ENCODE measurements at places on chromosomes 2 and 18.

- DNase-seq, result peak; percentile 30
Observed at GRCh38 chr2:161237392-161238264, 70.6 kb upstream of the PSMD14 start.

DNA sequence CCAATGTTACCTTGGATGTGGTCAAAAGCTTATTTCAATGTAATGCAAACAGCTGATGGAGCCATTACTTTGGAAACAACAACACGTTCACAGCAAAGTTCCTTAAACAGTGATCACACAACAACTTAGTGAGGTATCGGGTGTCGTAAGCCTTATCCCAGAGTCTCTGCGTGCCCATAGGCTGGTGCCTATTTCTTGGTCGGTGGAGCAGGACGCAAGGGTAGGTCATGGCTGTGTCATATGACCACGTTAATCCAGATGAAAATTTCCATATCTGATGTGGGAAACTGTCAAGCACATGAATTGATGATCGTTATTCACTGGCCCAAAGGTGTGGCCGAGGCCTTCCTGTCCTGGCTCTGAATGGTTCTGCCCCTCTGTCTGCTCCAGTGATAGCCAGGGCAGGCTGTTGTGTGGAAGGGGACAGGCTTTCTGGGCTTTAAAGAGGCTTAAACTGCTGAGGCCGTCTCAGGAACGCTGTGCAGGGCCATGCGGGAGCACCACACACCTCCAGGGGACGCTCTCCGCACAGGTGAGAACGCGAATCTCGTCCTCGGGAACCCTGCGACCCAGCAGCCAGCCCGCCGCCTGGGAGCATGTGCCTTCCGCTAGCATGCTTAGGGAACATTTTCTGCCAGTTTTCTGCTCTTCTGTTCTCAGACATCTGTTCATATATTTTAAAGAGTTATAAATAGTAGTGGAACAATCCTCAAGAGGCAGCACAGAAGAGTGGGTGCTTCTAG lies 90.6 kb downstream of the KCTD1 start:
- no peak for DNase-seq

- no peak for DNase-seq
Observed at GRCh38 chr2:142425551-142425950, 294.7 kb upstream of the LRP1B start.

- DNase-seq, result no peak
Observed at GRCh38 chr2:236899950-236900640, 185.6 kb upstream of the COPS8 start.

DNA sequence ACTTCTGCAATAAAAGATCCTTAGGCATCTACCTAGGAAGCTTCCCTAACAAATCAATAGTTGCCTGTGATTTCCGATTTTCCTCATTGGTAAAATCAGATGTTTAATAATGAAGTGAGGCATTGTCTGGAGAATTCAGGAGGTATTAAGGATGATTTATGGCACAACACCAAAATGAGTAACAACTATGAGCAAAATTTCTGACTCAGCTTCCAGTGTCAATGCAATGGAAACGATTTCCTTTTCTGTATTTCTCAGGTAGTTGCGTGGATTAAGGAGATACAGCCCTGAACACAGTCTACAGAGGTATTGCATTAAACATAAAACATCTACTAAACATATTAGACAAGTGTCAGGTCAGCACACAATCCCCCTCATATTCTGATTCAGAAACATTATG lies 99.5 kb downstream of the EPB41L3 start:
- no peak for DNase-seq

- DNase-seq, result peak; percentile 74
Observed at GRCh38 chr2:45778720-45779171, 127.3 kb downstream of the PRKCE start.

DNA sequence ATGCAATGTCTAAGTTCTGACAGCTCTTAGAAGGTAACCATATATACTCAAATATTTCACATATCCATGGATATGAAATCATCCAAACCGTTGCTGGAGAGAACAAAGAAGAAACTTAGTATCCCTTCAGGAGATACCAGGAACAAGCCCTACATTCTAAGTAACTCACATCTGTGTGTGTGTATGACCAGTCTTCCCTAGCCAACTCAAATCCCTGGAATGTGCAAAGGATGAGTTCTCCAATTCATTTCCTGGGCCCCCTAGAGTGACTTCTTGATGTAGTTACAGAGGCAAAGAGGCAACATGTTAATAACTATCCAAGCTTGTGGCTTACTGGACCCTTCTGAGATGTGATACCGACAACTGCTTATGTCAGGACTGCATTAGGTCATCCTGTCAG lies 20.1 kb downstream of the TPGS2 start:
- no peak for DNase-seq

- no peak for DNase-seq
Observed at GRCh38 chr2:23376972-23377371, 8.0 kb upstream of the KLHL29 start.

GRCh38 chr2:439077-439476 lies 151.2 kb upstream of the ALKAL2 start:
- no peak for DNase-seq

DNA sequence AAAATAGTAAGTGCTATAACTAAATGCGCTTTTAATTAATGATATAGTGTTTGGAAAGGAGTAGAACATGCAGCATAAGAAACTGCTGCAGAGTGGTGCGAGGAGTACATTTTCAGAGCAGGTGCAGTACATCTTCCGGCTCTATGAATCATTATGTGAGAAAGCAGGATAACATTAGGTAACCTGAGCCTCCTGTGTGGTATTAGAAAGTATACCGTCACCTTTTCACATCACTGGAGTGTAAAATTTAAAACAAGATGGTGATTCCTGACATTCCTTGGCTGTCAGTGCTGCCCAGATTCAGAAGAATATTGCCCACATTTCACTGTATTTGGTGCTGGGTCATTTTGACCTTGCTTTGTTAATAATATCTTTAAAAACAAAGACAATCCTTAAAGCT lies 7.8 kb upstream of the DYNC2LI1 start:
- DNase-seq, result no peak

DNA sequence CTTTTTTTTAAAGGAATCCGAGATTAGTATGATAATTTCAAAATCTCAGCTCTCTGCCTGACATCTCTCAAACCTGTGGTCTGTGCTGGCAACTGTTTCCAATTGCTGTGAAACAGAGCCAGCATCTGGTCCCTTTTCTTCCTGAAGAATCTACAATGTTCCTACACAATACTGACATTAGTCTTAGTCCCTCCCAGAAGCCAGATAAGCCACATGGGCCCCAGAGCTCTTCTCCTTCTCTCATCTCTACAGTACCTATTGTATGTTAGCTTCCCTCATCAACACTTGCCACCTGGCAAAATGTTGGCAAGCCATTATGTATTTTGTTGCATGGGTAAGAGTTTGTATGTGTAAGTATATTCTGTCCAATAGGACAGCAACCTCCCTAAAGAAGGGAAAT lies 62.9 kb upstream of the CDKL4 start:
- DNase-seq, result no peak

GRCh38 chr18:13362607-13363006 lies 144.0 kb downstream of the LDLRAD4 start:
- no peak for DNase-seq

GRCh38 chr2:29954316-29954715 lies 32.9 kb upstream of the ALK start:
- no peak for DNase-seq

DNA sequence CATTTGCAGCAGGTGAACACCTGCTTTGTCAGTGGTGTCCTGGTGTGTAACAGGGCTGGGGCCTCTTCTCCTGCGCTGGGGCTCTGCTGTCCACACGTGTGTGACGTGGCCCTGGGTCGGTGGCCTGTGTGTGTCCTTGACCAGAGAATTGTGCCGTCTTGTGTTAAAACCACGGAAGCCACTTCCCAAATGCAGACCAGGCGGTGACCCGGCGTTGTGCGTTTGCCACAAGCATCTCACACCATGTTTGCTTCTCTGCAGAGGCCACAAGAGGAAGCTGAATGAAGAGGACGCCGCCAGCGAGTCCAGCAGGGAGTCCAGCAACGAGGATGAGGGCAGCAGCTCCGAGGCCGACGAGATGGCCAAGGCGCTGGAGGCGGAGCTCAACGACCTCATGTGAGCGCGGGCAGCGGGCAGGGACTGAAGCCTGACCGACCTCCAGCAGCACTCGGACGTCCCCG lies 44.3 kb upstream of the KCNG2 start:
- no peak for DNase-seq

- peak; percentile 58 for DNase-seq
Observed at GRCh38 chr18:77208964-77209363, 40.7 kb upstream of the GALR1 start.

DNA sequence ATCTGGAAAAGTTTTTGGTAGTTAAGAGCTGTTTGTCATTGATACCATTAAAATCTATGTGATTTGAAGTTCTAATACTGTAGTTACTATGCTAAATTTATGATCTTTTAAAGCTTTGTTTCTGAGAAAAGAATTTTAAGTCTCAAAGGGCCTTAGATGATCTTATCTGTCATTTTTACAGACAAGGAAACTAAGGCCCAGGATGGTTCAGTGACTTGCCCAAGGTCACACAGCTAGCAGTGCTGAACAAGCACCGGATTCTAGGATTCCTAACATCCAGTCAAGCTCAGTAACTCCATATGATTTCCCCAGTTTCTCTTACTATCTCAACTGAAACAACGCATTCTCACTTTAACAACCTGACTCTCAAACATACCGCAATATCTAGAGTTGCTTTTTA lies 37.7 kb downstream of the PELI1 start:
- DNase-seq, result no peak

DNA sequence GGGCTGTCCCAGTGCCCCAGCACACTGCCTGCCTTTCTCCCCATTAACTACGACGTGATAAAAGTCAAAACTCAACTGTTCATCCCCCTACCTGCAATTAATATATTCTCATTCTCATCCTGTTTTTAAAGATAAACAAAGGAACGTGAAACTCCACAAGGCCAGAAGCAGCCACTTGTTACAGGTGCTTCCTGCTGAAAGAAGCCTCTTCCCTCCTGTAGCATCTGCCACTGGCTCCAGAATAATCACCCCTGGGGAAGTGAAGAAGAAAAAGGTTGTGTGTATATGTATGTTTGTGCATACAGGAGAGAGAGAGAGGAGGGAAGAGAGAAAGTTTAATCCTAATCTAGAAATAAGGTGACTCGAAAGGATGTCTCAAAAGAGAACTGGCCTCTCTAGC lies 27.1 kb downstream of the KIAA2012 start:
- DNase-seq, result no peak

DNA sequence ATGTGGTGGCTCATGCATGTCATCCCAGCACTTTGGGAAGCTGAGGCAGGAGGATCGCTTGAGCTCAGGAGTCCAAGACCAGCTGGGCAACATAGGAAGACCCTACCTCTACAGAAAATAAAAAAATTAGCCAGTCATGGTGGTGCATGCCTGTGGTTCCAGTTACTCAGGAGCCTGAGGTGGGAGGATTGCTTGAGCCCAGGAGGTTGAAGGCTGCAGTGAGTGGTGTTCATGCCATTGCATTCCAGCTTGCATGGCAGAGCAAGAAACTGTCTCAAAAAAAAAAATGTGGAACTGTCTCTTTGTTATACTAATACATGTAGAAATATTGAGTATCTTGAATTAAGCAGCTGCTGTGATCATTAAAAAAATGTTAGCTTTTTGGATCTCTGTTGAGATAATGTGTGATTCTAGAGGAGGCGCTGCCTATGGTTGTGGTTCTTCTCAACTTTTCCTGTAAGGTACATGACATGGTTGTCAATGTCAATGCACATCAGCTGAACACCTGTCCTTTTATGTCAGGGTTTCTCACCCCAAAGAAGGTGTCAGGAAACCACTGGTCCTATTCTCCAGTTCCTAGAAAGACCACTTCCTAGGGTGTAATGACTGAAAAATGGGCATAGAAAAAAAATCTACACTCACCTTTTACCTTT lies 34.7 kb upstream of the IL1RL1 start:
- peak; percentile 39 for DNase-seq

- no peak for DNase-seq
Observed at GRCh38 chr2:138718405-138718804, 61.8 kb downstream of the NXPH2 start.

DNA sequence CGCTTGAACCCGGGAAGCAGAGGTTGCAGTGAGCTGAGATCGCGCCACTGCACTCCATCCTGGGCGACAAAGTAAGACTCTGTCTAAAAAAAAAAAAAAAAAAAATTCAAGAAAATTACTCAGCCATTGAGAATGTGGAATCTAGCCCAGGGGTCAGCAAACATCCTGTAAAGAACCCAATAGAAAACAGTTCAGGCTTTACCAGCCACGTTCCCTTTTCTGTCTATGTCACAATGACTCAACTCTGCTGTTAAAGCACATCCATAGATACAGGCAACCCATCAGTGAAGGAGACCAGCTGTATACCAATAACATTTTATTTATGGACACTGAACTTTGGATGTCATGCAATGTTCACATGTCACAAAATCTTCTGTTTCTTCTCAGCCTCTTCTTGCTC lies 435.6 kb upstream of the GYPC start:
- DNase-seq, result no peak

DNA sequence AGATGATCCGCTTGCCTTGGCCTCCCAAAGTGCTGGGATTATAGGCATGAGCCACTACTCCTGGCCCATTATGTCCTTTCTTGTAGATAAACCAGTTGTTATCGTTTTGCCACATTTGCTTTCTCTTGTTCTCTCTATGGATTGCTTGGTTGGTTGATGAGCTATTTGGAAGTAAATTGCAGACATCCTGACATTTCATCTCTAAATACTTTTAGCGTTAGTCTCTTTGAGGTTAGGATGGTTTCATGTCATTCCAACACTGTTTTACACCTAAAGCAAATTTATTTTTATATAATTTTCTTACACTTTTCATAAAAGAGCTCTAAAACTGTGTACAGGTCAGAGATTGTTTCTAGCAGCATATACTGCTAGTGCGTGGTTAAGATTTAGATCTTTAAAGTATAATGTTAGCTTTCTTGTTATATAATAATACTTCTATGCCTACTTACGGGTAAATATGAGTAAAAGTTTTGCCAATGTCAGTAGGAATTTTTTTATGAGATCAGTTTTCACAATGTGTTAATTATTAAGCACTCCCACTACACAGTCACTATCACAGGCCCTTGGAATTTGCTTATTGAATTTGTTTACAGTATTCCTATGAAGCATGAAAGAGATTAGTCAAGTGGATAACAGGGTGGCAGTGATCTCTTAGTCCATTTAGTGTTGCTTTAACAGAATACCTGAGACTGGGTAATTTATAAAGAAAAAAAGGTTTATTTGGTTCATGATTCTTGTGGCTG lies 10.3 kb downstream of the POLI start:
- no peak for DNase-seq

DNA sequence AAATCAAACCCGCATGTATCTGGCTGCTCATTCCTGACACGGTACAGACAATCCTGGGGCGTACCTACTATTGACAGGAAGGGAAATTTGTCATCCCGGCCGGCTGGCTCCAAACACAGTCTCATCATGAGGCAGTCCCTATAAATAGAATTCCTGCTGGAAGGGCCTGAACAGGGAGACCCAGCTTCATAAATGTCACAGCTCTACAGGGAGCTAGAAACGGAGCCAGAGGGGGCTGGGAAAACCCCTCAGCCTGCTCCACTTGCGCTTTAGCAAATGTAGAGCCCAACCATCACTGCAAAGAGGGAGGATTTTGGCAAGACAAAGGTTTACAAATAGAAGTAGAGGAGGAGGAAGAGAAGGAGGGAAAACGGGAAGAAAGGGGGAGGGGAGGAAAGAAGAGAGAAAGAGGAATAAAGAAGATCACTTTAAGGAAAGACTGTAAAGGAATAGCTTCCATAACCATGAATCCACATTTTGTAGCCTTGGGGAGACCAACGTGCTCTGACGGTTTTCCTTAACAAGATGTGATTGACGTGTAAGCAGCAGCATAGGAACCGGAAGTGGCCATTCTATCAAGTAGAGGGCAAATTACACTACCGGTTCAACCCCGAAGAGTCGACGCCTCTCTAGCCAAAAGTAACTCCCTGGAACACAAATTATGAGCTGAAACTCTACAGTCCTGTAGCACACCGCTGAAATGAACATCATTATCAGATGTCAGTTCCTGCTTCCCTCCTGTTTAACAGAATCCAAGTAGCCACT lies 56.8 kb upstream of the TTN start:
- DNase-seq, result no peak
